Right forelimb (tissue), 1 donor: ENCODE measurements at places on chromosomes 6 and 20.

- DNase-seq: no peak
Observed at GRCh38 chr6:40743690-40744446, 156.7 kb upstream of the LRFN2 start.

GRCh38 chr6:138598562-138599173, 99.4 kb upstream of the NHSL1 start:
- DNase-seq: no peak

- DNase-seq: no peak
Observed at GRCh38 chr6:63685446-63686379, 50.1 kb downstream of the PHF3 start.

DNA sequence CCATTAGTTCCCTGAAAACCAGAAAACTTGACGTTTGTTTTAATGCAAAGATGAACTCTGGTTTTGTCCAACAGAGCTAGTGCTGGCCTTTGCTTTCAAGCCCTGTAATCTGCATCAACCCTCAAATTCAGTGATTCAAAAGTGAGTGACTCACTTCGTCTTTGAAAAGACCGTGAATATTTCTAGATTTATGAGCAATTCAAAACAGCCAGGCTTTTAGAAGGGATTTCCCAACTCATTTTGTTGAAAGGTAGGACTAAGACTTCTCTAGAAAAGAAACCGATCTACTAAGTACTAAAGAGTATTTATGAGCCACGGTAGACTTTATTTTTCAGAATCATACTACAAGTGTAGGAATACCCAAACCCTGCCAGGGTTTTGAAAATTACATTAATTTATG, 121.5 kb downstream of the UST start:
- DNase-seq: no peak

DNA sequence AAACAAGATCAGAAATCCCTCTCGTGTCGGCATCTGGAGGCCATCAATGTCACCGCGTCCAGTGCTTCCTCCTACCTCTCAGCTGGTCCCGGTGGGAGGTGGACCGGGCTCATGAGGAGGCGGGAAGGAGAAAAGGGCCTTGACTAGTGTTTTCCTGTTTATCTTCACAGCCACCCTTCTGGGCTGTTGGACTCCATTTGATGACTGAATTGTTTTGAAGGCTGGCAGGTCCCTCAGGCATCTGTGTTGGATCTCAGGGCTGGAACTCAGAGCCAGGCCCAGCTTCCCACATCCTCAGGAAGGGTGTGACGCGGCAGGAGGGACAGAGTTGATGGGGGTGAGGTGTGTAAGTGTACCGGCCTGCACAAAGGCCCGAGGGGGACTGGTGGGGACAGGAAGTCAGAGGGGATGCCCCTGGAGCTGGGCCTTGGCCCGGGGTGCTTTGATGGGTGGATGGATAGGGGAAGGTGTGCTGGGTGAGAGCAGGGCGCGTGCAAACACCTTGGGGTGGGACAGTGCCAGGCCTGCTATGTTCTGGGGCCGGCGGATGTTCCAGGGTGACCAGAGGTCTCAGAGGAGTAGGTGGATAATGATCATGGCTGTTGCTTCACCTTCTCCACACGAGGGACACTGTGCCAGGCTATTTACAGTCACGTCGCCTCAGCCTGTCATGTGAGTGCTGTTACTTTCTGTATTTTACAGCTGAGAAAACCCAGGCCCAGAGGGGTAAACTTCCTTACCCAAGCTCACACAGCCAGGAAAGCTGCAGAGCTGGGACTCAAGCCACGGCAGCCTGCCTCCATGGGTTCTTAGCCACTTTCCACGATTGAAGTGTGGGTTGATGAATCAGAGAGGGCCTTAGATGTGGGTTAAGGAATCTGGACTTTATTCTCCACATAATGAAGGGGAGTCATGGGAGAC, 17.9 kb upstream of the CHMP4B start:
- no peak for DNase-seq

DNA sequence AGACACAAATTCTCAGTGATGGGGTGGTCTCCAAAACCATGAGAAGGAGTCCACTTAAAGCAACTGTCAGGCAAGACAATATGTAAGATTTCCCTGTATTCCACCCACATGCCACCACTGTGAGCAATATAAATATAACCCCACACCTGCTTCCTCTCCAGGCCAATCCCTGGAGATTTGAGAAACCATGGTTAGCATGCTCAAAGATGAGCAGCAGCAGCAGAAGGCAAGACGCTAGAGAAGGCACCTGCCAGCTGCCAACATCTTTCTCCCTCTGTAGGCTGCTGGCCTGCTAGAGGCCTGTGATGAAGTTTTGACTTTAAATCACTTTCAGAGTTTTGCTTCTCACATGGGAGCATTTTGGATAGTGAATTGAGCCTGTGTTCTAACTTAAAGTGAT, 7.9 kb upstream of the SOD2 start:
- DNase-seq: no peak

GRCh38 chr6:43455531-43456428, at the start of gene DLK2:
Gene DLK2 (minus strand): TSS chr6:43455548. CDS start chr6:43454825, 723 bp downstream.
- DNase-seq: peak; percentile 55
